CD4-positive, alpha-beta T cell treated with Interleukin-6 for 4 hours (primary cell): ENCODE measurements at places on chromosomes 5 and 9.

DNA sequence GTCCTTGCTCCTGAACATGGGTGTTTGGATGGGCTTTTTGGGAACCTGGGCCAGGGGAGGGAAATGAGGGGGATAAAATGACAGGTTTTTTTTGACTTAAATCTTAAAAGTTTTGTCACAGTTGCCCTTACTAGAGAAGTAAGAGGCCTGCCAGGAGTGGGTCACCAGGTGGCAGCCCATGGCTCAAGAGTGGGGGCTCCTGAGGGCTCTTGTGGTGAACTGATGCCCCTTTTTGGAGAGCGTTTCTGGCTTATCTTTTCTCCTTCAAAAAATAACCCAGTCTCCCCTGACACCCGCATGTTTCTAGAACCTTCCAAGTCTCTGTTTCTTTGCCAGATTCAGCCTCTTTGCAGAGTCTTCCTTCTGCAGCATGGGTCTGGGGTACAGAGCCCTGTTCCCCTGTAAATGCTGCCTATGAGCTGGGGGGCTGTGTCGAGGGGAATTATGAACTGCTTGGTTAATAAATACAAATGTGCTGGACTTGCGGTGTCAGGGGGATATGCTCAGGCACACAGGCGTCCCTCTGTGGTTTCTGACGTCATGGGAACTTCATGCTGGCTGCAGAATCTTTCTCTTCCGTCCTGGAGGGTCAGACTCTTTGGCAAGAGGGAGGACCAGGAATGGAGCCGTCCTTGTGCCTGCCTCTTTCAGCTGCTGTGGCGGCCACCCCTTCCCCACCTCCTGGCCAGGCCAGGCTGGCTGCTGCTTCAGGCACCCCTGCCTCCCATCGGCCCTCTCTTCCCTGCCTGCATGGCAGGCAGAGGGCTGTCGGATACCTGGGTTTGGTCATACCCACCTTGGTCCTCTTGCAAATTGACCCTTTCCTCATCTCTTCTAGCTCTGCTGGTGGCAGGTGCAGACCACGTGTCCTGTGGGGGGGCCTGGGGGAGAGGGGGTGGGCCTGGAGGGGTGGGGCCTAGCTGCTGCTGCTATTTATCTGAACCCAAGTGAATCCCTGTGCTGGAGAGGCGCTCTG lies 30.1 kb downstream of the PTPA start:
- DNase-seq = peak; percentile 13

DNA sequence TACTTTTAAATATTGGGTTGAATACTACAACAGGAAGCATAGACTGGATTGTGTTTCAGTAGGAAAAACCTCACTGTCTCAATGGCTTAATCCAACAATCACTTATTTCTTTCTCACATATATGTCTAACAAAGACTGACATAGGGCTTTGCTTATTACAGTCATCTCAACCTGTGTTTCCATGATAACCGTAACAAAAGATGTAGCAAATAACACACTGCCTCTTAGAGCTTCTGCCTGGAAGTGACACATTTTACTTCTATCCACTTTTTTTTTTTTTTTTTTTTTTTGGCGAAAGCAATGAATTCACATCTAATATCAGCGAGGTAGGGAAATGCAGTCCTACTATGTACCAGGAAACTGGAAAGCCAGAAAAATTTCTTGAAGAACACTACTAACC lies 204.9 kb upstream of the CDKN2B start:
- DNase-seq = no peak

DNA sequence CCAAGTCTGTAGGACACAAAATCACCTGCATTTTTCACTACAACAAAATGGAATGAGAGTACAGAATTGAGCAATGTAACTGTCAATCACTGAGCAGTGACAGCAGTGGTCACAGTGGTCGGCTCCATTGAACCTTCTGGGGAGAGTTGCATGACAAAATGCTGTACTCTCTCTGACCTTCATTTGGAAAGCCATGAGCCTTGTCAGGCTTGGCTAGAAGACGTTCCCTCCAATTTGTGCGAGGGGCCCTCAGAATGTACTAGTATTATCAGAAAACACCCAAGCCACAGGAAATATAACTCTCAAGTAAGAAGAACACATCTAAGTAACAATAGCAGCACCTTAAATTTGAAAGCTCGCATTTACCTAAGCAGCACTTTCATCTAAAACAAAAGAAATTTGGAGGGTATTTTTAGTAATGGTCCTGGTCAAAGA lies 425.6 kb upstream of the MEF2C start:
- no peak for DNase-seq

DNA sequence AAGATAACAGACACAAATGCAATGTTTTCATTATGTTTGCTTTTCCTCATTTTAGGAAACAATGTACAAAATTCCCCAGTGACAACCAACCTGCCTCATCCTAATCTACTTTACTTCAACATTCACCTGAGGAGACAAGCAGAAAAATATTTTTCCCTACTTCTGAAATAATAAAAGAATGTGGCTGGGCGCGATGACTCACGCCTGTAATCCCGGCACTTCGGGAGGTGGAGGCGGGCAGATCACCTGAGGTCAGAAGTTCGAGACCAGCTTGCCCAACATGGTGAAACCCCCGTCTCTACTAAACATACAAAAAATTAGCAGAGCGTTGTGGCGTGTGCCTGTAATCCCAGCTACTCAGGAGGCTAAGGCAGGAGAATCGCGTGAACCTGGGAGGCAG lies 36.9 kb downstream of the MYO10 start:
- no peak for DNase-seq

- no peak for DNase-seq
Measured at GRCh38 chr5:21685522-21685921, 1167.6 kb downstream of the CDH12 start.
